ENCODE measurements at places on chromosomes 6 and 20.

GRCh38 chr6:45514454-45515230, 136.9 kb upstream of the SUPT3H start:
- DNase-seq, result no peak

DNA sequence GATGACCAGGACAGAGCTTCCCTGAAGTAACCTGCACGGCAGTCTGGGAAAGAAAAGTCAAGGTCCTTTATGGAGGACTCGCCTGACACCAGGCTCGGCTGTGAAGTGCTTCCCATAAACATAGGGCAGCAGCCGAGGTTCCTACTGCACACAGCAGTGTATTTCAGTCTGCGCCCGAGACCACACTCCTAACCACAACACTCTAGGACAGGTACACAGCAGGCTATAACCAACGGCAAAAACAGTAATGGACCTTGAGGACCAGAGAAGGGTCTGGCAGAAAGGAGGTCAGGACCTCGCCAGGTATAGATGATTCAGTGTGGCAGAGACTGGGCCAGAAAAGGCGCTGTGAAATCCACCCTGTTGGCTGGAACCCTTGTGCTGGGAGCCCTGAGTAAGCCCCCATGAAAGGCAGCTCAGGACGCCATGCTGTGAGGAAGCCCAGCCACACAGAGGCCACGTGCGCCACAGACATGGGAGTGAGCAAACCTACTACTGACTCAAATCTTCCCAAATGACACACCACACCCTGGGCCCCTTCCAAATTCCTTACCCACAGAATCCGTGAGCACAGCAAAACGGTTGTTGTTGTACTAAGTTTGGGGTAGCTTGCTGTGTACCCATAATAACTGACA, 129.6 kb upstream of the CST7 start:
- DNase-seq, result no peak

GRCh38 chr6:43981363-43981990, 145.8 kb downstream of the MRPL14 start:
- no peak for DNase-seq

- DNase-seq, result no peak
These were observed 288.2 kb upstream of the PREP start for GRCh38 chr6:105691081-105691480.

DNA sequence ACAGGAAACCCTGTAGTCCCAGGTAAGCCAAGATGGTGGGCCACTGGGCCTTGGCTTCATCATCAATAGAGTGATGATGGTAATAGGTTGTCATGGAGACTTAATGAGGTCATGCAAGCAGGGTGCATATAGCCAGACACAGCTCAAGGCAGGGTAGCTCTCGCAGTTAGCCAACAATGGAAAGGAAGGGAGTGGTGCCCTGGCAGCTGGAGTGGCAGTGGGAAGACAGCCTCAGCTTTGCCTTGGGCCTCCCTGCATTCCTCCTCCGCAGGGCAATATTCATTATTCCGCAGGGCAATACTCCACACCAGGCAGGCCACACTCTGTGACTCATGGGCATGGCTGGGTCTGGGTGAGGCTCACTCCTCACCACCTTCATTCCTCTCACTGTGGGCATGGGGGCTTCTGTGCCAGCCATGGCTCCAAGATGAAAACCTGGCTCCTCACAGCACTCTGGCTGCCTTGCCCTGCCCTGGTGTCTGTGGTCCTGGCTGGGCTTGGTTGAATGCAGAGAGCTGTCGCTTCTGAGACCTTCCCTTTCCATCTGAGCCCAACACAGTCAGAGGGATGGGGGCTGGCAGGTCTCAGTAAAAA, 163.1 kb upstream of the PMEPA1 start:
- DNase-seq, result no peak

Data from left ventricle myocardium superior (tissue), 1 donor.